ENCODE measurements at places on chromosomes 1 and 21.

DNA sequence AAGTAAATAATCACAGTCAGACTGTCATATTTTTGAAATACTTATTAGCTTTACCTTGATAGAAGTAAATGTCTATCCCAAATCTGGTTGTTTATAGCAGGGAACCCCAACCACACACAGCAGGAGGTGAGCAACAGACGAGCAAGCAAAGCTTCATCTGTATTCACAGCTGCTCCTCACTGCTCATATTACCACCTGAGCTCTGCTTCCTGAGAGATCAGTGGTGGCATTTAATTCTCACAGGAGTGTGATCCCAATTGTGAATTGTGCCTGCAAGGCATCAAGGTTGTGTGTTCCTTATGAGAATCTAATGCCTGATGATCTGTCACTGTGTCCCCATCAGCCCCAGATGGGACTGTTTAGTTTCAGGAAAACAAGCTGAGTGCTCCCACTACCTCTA lies 104.3 kb downstream of the GPATCH2 start:
- no peak for DNase-seq

GRCh38 chr21:39845571-39846130 lies 21.6 kb upstream of the PCP4 start:
- DNase-seq: peak; percentile 60

DNA sequence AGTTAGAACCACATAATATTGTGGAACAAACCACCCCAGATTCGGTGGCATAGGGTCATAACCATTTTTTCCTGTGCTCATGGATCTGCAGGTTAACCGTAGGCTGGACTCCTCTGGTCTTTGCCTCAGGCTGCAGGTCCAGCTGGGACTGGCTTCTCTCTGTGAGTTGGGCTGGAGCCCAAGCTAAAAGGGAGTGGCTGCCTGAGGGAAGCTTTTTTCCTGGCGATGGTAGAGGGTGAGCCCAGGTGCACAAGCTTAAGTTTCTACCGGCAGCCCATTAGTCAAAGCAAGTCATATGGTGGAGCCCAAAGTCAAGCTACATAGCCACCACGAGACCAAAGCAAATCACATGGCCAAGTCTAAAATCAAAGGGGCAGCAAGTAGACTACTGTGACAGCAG lies 13.8 kb downstream of the EPHX4 start:
- no peak for DNase-seq

DNA sequence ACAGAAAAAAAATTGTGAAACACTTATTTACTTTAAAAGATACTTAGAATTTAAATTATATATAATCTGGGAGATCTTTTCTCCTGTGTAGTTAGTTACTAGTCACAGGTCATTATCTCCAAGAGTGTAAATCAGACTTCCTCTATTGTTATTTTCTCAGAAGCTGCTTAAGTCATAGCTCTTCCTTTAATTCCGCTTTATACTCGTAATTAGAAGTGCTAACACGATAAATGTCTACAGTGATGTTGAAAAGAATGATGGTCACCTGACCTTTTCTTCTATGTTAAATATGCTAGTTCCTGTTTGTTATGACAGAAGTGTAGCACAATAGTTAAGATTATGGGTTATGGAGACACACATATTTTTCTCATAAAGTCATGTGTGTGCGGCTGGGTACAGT lies 123.6 kb downstream of the TGFB2 start:
- DNase-seq: no peak

GRCh38 chr1:67890857-67891256 lies 57.6 kb upstream of the GNG12 start:
- no peak for DNase-seq

- peak; percentile 38 for DNase-seq
Measured at GRCh38 chr21:29504751-29505321, 206.1 kb downstream of the BACH1 start.

GRCh38 chr1:8889925-8890785 lies 11.7 kb upstream of the ENO1 start:
- no peak for DNase-seq

DNA sequence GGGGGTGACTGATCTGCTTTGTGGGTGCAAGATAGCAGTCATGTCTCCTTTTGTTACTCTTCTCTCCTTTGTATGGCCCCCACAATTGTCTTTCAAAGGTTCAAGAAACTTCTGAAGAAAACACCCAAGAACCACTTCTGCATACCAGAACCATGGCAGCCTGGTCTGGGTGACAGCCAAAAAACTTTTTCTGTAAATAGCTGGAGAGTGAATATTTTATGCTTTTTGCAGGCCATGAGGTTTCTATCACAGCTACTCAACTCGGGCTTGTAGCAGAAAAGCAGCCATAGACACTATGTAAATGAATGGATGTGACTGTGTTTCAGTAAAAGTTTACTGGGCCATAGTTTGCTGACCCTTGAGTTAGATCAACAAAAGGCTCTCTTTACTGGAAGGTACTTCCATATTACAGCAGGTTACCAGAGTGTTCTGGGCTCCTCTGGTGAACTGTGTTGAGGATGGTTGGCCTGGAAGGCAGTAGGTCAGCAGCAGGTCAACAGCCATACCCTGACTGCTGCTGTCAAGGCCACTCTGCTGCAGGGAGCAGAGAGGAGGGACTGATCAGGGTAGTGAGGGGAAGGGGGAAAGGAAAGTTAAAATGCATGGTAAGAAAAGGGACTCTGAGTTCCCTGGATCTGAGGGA lies 116.4 kb downstream of the GDAP2 start:
- DNase-seq: no peak

- DNase-seq: no peak
Measured at GRCh38 chr21:25453524-25453923, 153.8 kb downstream of the MRPL39 start.

GRCh38 chr1:162003830-162004215 lies 19.8 kb downstream of the OLFML2B start:
- peak; percentile 76 for DNase-seq

GRCh38 chr21:41465176-41465781 lies 39.2 kb downstream of the MX1 start:
- DNase-seq: no peak

DNA sequence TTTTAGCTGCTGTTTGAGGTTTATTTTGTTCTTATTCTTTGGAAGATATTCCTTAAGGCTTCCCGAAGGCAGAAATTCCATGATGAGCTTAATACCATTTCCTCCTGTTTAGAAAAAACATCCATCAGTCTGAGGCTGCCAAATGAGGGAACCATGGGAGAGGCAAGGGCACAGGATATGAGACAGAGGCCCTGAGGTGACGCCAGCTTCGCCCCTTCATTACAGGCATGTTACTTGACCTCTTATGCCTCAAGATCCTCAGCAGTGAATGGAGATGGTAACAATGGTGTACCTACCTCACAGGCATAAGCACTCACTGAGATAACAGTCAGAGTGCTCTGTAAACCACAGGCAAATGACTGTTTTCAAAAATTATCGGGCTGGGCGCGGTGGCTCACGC lies 93.6 kb downstream of the RAVER2 start:
- no peak for DNase-seq

GRCh38 chr1:6347641-6348487 lies 45.7 kb downstream of the ACOT7 start:
- no peak for DNase-seq

- no peak for DNase-seq
Measured at GRCh38 chr1:47792779-47793178, 204.4 kb downstream of the TRABD2B start.

- peak; percentile 67 for DNase-seq
Measured at GRCh38 chr1:92909321-92909720, 51.9 kb downstream of the DIPK1A start.

DNA sequence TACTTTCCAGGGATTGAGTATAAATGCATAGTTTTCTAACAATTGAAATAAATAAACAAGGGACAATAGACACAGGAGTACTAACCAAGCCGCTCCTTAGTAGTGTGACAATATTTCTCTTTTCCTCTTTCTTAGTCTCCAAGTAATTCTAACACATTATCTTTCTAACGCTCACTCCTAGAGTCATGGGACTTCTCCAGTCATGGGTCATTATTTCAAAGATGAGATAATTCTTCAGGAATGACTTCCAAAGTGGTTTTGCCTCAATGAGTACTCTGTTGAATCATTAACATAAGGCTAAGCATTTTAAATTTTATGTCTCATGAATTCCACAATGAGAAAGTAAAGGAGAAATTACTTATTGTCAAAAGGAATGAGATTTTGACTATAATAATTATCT lies 605.8 kb upstream of the ADAMTS5 start:
- peak; percentile 78 for DNase-seq

DNA sequence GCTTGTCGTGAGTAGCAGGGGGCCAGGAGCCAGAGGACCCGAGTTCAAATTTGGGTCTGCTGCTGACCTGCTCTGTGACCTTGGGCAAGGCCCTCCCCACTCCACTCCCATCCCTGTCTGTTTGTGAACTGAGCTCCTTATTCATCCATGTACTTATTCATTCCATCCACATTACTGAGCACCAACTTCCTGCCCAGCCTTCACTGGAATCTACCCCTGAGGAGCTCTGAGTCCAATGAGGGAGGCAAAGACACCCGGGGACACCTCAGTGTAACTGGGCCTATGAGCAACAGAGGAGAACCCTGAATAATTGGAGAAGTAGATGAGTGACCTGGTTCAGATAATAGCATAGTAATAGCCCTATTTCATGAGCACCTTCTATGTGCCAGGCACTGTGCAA lies 8.9 kb downstream of the BSND start:
- DNase-seq: peak; percentile 53

GRCh38 chr1:192756847-192757246 lies 52.0 kb upstream of the RGS2 start:
- no peak for DNase-seq

DNA sequence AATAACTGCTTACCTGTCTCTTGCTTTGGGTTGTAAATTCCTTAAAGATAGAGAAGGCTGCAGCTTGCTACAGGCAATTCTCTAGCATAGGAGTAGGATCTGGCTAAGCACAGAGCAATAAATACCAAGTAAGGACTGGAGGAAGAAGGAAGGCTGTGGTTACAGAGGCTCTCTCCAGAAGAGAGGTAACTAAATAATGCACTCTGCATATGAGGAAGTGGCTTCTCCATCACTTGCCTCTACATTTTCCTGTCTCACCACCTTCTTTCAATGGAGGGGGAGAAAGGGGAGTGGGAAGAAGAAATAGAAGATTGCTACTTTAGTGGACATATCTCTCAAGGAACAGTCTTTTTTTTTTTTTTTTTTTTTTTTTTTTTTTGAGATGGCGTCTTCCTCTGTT lies 60.9 kb upstream of the LAX1 start:
- no peak for DNase-seq

GRCh38 chr21:34362136-34362444 lies 1.7 kb upstream of the KCNE2 start:
- DNase-seq: no peak

GRCh38 chr1:44310006-44310405 lies 45.1 kb downstream of the ERI3 start:
- DNase-seq: no peak

Measured in non-pigmented ciliary epithelial cell (primary cell).